ENCODE measurements at places on chromosomes 11 and 22.

DNA sequence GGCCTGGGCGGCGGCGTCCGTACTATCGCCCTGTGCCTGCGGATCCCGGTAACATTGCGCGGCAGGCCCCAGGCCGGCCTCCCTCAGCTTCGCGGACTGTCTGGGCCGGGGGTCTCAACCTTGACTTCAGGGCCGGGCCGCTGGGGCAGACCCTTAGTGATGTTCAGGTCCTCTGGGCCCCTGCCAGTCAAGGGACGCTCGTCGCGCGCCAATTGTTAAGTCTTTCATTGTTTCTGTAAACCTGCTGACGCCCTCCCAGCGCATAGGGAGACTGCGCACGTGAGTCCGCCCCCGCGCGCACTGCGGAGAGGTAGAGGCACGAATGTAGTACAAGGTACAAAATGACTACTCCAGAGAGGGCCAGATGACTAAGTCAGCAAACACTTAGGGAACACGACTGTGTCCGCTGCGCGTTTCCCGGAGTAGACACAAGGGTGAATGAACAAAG is 451 bp upstream of the HDHD5 start:
- DNase-seq = no peak

DNA sequence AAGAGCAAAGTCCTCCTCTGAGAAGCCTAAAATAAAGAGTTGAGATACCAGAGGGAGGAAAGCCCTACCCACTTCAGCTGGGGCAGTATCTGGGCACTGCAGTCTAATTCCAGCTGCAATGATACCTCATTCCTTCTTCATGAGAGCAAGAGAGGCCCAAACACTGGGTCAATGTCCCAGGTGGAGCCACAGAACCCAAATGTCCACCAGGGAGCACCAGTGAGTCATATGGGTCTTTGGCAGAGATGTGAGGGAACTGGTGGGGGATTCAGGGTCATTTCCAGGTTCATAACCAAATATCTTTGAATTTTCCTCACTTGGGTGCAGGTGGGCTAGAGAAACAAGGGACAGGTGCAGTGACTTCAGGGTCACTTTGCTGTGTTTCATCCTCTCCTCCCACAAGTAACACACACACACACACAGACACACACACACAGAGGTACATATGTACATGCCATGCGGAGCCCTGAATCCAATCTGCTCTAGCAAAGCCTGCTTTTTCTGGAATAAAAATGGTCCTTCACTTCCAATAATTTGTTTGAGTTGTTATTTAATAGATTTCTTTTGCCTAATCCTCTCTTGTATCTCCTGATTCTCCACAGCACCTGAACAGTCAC is 585.4 kb downstream of the SOX6 start:
- peak; percentile 43 for DNase-seq

GRCh38 chr11:93614173-93614722 is 47.2 kb upstream of the CEP295 start:
- no peak for DNase-seq

DNA sequence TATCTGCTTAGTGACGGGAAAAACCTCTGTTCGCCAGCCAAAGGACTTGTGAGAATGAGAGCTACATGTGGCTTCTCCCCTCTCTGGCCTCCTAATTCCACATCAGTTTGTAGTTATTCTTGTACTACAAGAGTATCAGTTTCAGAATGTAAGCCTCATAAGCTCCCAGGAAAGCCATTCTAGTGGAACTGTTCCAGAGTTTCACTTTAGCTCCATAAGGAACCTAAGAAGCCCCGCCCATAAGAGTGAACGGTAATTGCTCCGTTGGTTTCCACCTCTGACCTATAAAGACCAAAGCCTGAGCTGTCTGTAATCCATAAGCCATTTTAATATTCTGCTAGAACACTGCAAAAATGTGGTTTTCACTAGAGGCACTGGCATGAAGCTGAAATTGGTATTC is 53.0 kb downstream of the SIK3 start:
- no peak for DNase-seq

- no peak for DNase-seq
Observed at GRCh38 chr11:90251599-90251998, 28.8 kb upstream of the CHORDC1 start.

All from HS-27A (cell line).